ENCODE measurements at places on chromosomes 12 and 14. TPM values are rescaled to one million over a fixed set of nuclear protein-coding genes. Genes with fewer than 3 reads are reported as not detected.

DNA sequence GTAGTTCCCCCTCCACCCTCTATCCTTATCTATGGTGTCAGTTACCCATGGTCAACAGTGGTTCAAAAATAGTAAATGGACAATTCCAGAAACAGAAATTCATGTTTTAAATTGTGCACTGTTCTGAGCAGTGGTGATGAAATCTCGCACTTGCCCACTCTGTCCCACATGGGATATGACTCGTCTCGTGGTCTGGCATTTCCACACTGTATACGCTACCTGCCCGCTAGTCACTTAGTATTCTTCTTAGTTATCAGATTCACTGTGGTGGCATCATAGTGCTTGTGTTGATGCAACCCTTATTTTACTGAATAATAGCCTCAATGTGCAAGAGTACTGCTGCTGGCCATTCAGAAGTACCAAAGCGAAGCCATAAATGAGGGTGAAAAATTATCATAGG is 507.0 kb downstream of the SNAPC1 start:
- no peak for DNase-seq

- no peak for DNase-seq
Measured at GRCh38 chr14:77436042-77436441, 12.7 kb upstream of the NOXRED1 start.

The DPY19L2 gene
- 28.9 TPM for total RNA-seq

- DNase-seq = no peak
Measured at GRCh38 chr14:94337274-94337673, 14.1 kb upstream of the SERPINA6 start.

DNA sequence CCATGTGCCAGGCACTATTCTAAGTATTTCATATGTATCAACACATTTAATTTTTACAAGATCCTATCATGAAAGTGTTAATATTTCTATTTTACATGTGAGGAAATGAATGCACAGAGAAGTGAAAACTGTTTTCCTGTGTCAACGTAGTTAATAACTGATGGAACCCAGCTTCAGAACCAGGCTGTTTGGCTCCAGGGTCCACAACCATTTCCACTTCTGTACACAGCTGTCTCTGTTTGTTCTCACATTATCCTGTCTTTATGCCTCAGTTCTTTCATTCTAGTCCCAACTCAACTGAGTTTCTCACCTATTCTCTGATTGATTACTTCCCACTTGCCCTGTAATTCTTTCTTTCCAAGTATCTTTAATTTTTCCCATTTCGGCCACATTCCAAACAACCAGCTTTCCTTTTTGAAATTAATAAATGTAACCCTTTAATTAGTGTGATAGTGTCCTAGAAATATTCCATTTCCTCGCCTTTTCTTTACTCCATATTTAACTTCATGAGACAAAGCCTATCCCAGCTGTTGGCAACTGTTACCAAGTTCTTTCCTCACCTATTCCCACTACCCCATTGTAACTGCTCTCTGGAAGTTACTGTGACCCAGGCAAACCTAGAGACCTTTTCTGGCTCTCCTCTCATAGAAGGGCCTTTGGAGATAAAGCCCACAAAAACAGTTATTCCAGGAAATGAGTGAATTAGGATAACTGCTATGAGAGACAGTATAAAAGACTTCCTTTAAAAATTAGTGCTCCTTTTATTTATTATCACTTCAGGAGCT is 218.7 kb downstream of the RASSF9 start:
- no peak for DNase-seq

- no peak for DNase-seq
Measured at GRCh38 chr14:82987502-82988124, 1454.0 kb upstream of the SEL1L start.

DNA sequence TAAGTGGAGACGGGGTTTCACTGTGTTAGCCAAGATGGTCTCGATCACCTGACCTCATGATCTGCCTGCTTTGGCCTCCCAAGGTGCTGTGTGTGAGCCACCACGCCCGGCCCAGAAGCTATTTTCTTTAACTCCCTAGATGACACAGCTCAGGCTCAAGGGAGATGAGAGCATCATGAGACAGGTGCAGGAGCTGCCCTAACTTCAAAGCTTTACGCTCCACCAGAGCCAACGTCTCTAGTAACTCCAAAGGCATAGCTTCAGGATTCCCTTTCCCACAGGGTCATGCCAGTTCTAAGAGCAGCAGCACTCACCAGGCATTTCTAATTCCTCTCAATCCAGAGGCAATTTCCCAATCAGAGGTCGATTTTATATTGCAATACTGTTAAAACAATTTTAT is 21.0 kb downstream of the NDUFA12 start:
- DNase-seq = no peak

The ZNF740 gene
- 56.8 TPM for total RNA-seq

- DNase-seq = no peak
Measured at GRCh38 chr14:67151082-67151666, 38.1 kb upstream of the GARIN2 start.

DNA sequence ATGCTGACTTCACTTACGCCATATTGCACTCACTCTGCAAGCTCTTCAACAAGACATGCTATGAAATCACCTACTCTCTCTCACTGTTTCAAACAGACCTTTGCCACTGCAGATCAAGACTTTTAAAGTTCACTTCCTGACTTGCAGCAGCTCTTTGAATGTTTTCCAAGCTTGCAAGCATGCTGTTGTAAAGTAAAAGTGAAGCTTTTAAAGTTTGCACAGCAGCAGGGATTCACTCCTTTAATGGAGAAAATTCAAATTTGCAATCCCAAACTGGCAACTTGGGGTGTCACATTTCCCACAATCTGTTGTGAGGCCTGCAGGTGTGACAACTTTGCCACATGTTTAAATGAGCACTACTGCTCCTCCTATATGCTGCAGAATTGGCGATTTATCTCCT is 270.9 kb downstream of the ALX1 start:
- no peak for DNase-seq

DNA sequence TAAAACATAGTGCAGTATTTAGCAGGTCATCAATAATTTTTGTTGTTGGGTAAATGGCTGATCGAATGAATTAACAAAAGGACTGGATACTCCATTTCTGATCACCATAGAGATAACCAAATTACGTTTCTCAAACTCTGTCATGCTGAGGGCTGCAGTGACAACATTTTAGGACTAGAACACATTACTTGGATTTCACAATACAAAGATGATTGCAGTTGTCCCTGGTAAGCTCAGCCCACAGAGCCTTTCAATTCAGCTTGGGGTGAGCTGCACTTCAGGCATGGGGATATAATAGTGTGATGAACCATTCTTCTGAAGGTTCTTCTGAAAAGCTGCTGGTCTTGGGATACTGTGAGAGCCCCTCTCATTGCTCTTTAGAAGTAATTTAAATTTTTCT is 74.3 kb downstream of the FAR2 start:
- no peak for DNase-seq

GRCh38 chr12:1272142-1272541 is 281.1 kb downstream of the ERC1 start:
- DNase-seq = no peak

The POMT2 gene
- 37.6 TPM for total RNA-seq

The COL2A1 gene
- total RNA-seq = not detected

DNA sequence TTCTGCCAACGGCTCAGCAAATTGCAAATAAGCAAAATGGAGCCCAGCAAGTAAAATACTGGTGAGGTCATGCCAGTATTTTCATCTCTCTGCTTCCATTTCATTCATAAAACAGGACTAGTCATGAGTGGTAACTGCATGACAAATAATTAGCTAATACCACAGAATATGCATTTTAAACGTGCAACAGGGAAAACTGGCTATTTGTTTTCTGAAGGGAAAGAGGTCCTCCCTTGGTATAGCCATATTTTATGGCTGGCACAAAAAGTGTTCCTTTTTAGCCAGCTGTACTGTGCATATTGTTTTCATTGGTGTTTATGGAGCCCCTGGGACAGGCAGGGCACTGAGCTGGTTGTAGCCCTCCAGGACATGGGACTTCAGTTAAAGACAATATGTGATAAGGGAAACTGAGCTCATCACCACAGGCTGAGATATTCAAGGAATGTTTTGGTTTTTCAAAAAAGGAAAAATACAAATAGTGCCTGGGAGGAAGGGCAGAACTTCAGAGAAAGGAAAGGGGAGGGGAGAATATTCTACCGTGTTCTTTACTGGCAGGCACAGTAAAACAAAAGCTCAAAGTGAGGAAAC is 26.1 kb upstream of the FOXN3 start:
- DNase-seq = no peak

GRCh38 chr12:54356951-54357356 is 7.3 kb downstream of the GPR84 start:
- DNase-seq = no peak

The RDH5 gene
- 5.8 TPM for total RNA-seq

- no peak for DNase-seq
Measured at GRCh38 chr12:75779891-75780496, 251.6 kb downstream of the PHLDA1 start.

DNA sequence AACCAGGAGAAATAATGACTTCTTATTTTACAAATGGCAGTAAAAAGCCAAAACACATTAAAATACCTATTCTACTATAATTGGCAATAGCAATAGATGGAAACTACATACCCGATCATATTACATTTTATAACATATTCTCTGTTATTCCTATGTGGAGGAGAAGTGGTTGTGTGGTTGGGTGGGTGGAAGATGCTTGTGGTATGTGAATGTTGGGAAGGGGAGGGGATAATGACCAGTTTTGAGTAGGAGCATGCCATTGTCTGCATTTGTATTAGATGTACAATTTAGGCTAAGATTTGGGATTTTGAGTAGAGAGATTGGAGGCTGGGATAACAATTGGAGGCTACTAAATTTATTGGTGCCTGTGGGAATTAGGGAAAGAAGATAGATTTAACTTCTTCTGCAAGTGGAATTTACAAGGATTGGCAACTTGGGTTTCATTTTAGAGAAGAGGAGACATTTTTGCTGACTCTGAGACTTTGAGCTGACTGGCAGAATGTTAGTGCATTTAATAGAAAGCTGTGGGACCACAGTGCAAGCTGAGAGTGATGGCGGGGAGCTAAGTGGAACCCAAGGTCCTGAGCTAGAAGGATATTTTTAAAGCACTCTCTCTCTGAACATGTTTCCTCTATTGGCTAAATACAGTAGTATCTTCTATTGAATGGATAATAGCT is 65.2 kb downstream of the SLC16A7 start:
- no peak for DNase-seq

The KRT6C gene
- total RNA-seq = 0.39 TPM

The FSCB gene
- total RNA-seq = 0.49 TPM

GRCh38 chr12:93273834-93274564 is 103.7 kb upstream of the NUDT4 start:
- no peak for DNase-seq

- no peak for DNase-seq
Measured at GRCh38 chr14:67643713-67644112, 24.0 kb downstream of the ARG2 start.

DNA sequence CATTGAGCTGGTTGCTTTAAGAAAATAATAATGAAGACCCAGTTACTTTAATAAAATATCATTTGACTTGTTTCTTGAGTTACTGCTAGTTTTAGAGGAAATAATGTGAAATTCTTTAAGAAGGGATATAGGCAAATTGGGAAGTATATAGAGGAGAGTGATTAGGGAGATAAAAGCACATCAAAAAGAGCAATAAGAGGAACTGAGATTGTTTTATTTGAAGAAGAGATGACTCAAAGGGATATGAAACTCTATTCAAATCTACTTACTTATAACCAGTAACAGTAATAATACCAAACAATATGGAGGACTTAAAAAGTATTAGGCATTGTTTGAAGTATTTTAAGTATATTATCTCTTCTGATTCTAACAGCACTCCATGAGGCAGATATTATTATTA is 37.1 kb downstream of the LRRK2 start:
- no peak for DNase-seq

GRCh38 chr14:23639891-23640523 is 3.8 kb downstream of the DHRS2 start:
- no peak for DNase-seq

The APOLD1 gene
- 35.9 TPM for total RNA-seq

- DNase-seq = no peak
Measured at GRCh38 chr14:100471441-100472093, 115.7 kb downstream of the BEGAIN start.

The SYNDIG1L gene
- total RNA-seq = 0.18 TPM

GRCh38 chr14:64303471-64303917 is 9.3 kb upstream of the ESR2 start:
- DNase-seq = no peak

- DNase-seq = no peak
Measured at GRCh38 chr14:68379510-68380328, 413.1 kb downstream of the ZFP36L1 start.

- no peak for DNase-seq
Measured at GRCh38 chr14:70527501-70528105, 7.2 kb downstream of the ADAM20 start.

Data from ureter (tissue), 1 donor.